ENCODE measurements at places on chromosomes 12 and 14. TPM values are rescaled to one million over a fixed set of nuclear protein-coding genes. Genes with fewer than 3 reads are reported as not detected.

The AQP6 gene
- not detected for total RNA-seq

The HCAR3 gene
- total RNA-seq, result not detected

The ACACB gene
- 9.6 TPM for total RNA-seq

The VWF gene
- total RNA-seq, result 0.28 TPM

The SPIC gene
- total RNA-seq, result not detected

The IFI27 gene
- 0.91 TPM for total RNA-seq

The CACNA1C gene
- 0.09 TPM for total RNA-seq

All from A549 treated with ZK216348 at 1 μM for 4 hours (cell line).